ENCODE measurements at places on chromosomes 5 and 9. TPM values are rescaled to one million over a fixed set of nuclear protein-coding genes. Genes with fewer than 3 reads are reported as not detected.
A peak's percentile ranks its signal among the peaks of the same experiment; 100 is the strongest.

GRCh38 chr5:60487885-60488442, 212.0 kb downstream of the DEPDC1B start:
- DNase-seq: no peak

DNA sequence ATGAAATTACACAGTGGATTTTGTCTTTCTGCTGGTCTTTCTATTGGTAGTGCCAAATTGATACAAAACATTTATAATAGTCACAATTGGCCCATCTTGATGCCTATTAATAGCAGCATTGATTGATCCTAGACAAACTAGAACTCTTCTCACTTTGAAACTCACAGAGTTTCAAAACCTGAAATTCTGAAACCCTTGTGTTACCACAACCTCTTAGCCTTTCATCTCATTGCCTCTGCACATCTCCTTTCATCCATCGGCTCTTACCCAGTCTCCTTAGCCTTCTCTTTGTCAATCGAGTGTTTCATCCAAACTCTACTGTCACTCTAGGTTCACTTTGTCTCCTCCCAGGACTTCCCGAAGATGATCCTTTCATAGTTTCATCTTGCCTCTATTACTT, 22.1 kb downstream of the PLPPR1 start:
- DNase-seq: no peak

DNA sequence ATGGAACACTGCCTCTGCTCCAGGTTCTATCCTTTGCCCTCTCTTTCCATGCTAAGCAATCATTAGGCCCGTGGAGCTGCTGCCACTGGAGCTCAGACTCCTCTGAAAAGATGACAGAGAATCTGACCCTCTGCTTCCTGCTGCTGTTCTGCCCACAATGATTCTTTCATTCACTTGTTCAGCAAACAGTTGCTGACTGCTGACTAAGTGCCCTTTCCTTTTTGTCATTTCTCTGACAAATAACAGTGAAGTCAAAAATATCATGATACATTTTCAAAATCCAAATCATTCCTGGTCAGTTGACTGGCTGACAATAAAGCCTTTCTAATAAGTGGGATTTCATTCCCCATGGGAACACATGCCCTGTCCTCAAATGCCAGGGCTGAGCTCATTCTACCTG, 110.1 kb downstream of the SIL1 start:
- DNase-seq: no peak

- DNase-seq: peak; percentile 53
Observed at GRCh38 chr5:154756009-154756867, 1.1 kb downstream of the LARP1 start.

Gene CBY3
- not detected for total RNA-seq

DNA sequence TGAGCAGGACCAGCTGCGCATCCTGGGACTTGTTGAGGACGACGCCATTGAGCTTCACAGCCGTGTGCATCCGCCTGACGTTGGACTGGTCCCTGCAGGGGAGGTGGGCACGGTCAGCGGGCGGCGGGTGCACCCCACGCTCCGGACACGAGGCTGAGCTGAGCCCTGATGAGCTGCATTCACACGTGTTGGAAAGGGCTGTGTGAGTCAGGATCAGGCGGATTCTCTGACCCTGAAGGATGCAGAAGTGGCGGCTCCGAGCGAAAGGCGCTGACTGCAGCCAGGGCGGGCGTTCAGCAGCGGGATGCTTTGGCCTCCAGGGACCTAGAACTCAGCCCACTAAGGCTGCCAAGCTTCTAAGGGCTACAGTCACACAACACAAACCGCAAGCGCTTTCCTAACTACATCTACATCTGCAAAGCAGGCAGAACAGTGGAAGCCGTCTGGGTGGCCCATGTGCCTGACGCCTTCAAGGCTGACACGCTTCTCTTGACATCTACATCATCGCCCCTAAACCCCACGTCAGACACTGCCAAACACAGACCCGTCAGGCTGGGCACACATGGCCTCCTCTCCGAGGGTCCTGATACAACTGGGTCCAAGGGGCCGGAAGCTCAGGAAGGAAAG, 44.9 kb downstream of the NKD2 start:
- no peak for DNase-seq

DNA sequence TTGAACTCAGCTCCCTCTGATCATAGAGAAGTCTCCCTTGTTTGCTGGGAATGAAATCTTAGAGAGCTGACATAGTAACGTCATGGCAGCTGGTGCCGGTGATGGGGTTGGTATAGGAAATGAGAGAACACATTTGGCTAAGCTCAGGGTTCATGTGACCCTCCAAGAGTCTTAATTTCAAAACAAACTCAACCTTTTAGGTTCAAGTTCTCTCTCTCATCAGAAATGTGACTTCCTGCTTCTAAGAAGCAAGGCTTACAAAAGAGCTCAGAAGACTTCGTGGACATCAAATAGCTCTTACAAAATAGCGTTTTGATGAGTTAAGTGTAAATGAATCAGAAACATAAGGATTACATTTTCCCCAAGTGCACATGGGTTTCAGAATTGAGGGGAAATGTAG, 97.3 kb downstream of the PAPPA start:
- no peak for DNase-seq

DNA sequence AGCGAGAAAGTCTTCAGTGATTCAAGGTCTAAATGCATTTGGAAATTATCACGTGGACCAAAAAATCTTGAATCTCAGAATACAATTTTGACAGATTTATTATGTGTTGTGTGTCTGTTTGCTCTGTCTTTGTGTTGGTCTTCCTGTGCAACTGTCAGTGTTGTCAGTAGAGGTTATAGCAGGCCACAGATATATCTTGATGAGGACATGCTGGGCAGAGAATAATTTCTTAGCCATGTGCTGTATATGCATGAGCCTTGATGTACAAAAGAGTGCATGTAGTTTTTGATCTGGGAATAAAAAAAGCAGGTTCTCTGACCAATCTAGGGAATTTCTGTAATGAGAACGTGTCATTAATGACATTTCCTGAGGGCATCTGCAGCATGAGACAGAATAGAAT, 57.6 kb downstream of the ZSWIM6 start:
- DNase-seq: no peak

DNA sequence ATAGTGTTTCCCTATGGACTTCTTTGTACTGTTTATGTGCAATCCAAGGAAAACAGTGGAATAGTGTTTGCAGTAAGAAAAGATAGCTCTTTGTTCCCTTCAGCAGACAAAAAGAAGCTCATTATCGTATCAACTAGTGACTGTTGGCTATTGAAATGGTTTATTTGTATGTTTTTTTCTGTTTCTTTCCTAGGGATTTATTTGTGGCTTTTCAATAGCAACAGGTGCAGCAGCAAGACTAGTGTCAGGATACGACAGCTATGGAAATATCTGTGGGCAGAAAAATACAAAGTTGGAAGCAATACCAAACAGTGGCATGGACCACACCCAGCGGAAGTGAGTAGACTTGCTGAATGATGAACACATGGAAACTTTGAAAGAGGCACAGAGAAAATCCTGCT, 65.1 kb downstream of the SLC44A1 start:
- DNase-seq: no peak

Gene AGPAT2
- 802 TPM for total RNA-seq

DNA sequence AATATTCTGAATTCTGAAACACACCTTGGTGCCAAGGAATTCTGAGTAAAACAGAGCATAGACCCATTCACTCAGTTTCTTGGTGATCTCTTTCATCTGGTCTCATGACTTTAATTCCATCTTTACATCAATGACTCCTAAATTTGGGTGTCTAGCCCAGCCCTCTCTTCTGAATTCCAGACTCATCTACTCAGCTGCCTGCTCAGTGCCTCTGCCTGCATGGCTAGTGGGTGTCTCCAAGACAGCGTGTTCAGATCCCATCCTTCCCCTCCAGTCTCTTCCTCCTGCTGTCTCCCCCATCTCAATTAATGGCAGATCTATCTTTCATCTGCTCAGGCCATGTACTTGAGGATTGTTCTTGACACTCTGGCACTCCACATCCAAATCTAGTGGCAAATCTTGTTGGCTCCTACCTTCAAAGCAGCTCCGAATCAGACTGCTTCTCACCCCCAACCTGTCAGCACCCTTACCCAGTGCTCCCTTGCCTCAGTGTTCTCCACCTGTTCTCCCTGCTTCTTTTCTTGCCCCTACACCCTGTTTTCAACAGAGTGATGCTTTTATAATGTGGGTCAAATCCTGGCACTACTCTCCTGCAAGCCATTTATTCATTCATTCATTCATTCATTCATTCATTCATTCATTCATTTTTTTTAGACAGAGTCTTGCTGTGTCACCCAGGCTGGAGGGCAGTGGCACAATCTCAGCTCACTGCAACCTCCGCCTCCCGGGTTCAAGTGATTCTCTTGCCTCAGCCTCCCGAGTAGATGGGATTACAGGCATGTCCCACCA, 5.3 kb downstream of the CAVIN4 start:
- no peak for DNase-seq

DNA sequence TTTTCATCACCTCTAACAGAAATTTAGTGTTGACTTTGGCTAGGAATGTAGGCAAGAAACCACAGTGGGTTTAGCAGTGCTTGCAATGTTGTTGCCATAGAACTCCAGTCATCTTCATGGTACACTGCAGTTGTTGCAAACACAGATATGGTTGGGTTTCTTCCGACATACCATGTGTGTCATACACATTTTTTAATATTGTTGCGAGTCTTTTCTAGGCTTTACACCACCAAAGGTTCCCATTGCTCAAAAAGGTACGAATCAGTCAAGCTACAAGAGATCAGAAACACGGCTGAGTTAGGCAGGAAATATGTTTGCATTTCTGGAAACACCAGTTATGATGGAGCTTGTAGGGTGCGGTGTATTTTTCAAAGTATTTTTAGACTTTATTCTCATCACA, 172.4 kb downstream of the SYK start:
- no peak for DNase-seq

GRCh38 chr5:169576181-169576598, 7.4 kb upstream of the SPDL1 start:
- no peak for DNase-seq

- peak; percentile 18 for DNase-seq
Observed at GRCh38 chr9:131469356-131469755, 33.4 kb upstream of the POMT1 start.

GRCh38 chr9:35649431-35650340, 1.0 kb downstream of the SIT1 start:
- peak; percentile 79 for DNase-seq

Gene TPPP
- 17.4 TPM for total RNA-seq

DNA sequence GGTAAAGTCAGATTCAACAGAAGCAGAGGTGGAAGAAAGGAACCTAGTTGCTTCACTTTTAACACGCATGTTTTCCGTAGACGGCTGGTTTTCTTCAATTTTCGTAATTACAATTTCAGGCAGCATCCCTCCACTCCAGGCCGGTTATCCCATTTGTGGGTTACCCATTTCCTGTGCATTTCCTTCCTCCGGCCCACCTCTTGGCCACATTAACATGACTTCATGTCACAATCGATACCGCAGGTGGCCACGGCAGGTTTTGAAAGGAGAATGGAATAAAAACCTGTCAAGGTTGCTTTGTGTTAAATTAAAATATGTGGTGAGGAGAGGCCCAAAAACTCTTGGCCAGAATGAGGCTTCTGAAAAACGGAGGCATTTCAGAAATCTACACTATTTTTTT, 130.2 kb downstream of the PCSK5 start:
- DNase-seq: no peak

GRCh38 chr5:177133096-177133852, at the start of gene NSD1:
Gene NSD1, plus strand, starts transcription at chr5:177133773. Its CDS starts 1,331 bp downstream, at chr5:177135104.
- peak; percentile 96 for DNase-seq

DNA sequence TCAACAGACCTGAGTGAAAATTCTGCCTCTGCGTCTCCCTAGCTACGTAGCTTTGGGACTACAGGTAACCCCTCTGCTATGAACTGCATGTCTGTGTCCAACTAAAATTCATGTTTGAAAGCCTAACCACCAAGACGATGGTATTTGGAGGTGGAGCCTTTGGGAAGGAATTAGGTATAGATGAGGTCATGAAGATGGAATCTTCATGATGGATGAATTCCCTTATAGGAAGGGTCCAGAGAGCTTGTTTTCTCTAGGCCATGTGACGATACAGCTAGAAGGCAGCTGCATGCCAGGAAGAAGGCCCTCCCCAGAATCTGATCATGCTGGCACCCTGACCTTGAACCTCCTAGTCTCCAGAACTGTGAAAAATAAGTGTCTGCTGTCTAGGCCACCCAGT, 296.4 kb downstream of the SLIT3 start:
- DNase-seq: no peak

DNA sequence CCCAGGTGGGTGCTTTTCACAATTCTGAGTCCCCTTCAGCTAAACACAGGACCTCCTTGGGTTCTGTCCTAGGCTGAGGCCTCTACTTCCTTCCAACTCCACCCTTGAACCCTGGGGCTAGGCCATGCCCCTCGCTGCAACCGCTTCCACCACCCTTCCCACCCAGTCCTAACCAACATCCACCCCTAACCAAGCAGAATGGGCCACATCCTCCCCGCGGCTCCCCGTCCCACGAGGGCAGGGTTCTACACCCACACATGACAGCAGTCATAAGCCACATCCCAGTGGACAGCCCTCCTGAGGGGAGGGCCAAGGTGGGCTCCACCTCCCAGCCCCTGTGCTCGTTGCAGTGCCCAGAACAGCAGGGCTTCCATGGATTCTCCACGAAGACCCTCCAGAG, 65.8 kb downstream of the SHB start:
- DNase-seq: no peak

Gene INSL4
- not detected for total RNA-seq

Gene RORB
- total RNA-seq: 0.94 TPM

DNA sequence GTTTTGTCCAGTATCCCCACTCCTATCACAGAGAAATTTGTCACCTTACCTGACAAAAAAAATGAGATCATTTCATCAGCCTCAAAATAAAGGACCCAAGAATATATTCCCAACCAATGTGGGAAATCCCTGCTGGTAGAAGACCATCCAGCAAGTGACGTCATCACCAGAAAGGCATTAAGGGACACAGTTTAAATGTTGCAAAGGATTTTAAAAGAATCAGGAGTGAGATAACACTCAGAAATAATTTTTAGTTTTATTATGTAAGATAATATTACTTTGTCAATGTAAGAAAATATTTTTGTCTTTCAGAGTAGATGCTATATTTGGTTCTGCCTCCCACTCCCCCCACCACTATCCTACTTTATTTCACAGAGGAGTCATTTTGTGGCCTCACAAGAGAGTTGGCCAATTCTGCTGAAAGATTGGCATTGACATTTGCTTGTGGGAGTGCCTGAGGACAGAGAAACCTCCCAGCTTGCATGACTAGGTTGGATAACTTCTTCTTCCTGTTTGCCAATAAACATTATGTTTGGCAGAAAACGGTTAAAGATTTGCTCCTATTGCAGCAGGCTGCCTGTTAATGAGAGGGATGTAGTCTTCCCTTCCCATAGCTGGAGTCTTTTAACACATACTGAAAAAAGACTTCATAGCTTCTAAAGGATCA, 288.6 kb upstream of the DAB2 start:
- no peak for DNase-seq

- no peak for DNase-seq
Observed at GRCh38 chr5:8156706-8157105, 287.8 kb downstream of the MTRR start.
